ENCODE measurements at places on chromosomes 6 and 20.

GRCh38 chr6:71453371-71453706 is 164.7 kb downstream of the OGFRL1 start:
- DNase-seq = no peak

GRCh38 chr6:7184502-7184901 is 76.7 kb downstream of the RREB1 start:
- DNase-seq = no peak

GRCh38 chr20:8018958-8019245 is 659 bp downstream of the TMX4 start:
- DNase-seq = peak; percentile 66

DNA sequence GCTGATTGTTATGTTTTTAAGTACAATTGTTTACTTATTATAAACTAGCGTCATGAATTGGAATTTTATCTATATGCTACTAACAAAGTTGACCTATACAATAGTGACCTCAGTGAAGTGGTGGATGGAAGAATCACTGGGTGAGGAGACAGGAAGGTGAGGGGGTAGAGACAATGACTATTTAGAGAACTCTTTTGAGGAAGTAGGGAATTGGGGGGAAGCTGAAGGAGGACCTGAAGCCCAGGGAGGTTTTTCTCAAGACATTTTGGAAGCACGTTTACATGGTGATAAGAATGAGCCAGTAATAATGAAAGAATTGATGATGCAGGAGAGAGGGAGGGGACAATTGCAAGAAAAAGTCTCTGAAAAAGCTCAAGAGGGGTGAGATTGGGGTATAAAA is 96.4 kb downstream of the RPS12 start:
- DNase-seq = no peak

DNA sequence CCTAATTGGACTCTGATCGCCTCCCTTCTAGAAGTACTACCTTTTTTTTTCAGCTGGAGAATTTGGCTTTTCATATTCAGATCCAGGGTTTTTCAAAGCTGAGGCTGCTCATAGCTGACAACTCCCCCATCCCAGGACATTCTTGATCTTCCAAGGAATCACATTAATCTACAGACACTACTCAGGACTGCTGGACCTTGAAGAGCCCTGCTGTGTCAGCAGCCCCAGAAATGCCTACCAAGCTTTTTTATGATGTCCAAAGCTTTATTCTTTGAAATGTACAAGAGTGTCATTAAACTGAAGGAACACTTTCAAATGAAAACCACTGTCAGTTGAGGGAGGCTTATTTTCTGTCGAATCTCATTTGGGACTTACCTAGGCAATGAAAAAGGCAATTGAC is 704.1 kb downstream of the PTPRT start:
- no peak for DNase-seq
